ENCODE measurements at places on chromosomes 16 and 17.

DNA sequence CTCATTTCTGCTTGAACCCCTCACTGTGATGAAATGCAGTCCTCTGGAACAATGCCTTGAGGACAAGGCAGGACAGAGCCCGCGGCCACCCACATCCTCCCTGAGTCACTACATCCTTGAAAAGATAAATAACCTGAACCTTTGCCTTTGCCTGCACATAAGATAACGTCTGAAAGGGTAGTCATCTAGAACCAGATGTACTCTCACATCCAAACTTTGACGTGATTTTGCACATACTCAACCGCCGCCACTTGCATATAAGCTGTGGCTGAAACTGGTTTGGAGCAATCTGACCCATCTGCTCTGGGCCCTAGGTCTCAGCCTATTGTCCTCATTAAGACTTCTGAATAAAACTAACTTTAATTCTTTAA, 252.1 kb downstream of the PHKB start:
- DNase-seq = no peak

GRCh38 chr16:13391337-13391736, 489.9 kb downstream of the SHISA9 start:
- no peak for DNase-seq

DNA sequence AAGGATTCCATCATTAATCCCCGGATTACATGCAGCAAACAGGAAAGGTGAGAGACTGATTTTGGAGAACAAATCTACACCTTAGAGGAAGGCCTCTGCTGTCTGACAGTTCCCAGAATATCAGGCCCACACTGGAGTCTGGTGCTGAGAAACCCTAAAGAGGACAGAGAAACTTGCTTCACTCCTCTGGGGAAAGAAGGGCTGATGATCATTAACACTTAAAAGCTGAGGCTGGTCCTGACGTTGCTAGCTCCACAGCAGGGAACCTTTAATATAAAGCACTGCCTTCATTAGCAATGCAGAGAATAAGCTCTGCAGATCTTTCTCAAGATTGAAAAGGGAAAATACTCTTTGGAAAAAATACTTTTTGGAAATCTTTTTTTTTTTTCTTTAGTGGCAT, 1472.4 kb upstream of the GOT2 start:
- DNase-seq = no peak

DNA sequence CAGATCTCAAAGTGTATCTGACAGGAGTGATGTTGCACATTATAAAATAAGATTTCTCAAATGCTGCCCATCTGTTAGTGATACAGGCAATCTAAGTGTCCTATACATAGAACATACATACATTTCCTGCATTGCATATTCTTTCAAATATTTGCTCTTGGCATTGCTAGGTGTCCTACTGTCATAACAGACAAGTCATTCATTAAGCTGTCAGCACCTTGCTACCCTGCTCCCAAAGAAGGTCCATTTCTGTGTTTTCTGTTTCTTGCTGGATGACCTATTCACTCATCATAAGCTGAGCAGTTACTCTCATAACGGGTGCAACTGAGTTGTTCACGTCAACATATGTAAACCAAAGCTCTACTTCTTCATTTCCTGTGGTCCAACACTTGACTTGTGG, 719.0 kb downstream of the KCNJ2 start:
- no peak for DNase-seq

DNA sequence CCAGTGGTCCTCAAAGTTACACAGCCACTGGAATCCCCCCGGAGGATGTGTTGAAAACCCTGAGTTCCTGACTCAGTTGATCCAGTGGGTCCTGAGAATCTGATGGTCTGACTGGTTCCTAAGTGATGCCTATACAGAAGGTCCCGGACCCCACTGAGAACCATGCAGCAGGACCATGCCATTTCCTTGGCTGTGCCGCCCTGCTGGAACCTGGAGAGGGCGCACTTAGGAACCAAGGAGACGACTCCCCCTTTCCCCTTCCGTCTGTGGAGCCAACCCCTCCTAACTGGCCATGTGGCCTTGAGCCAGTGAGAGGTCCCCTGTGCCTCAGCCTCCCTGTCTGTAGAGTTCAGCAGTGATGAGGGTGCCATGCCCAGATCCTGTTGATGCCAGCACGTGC, 22.0 kb downstream of the C16orf74 start:
- DNase-seq = no peak

GRCh38 chr17:9206741-9207332, 185.5 kb downstream of the NTN1 start:
- DNase-seq = no peak

GRCh38 chr16:87075319-87075860, 241.8 kb downstream of the C16orf95 start:
- DNase-seq = no peak
